ENCODE measurements at places on chromosomes 2 and 18.

- DNase-seq: peak; percentile 42
Observed at GRCh38 chr2:240857039-240858008, 11.3 kb upstream of the AGXT start.

GRCh38 chr2:201406077-201406662 lies 45.1 kb downstream of the TRAK2 start:
- no peak for DNase-seq

DNA sequence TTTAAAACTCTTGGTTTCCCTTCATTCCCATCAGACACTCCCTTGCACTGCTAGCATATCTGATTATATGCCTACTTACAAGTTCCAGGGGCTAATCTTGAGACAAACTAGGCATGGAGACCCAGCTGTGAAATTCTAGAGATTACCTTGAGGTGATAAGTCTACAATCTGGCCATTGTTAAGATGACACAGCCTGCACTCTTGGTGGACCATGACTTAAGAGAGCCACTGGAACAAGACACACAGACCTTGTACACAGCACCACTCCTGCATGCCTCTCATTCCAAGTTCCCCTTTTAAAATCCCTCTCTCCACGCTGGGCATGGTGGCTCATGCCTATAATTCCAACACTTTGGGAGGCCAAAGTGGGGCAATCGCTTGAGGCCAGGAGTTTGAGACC lies 387.2 kb upstream of the DCC start:
- DNase-seq: no peak

DNA sequence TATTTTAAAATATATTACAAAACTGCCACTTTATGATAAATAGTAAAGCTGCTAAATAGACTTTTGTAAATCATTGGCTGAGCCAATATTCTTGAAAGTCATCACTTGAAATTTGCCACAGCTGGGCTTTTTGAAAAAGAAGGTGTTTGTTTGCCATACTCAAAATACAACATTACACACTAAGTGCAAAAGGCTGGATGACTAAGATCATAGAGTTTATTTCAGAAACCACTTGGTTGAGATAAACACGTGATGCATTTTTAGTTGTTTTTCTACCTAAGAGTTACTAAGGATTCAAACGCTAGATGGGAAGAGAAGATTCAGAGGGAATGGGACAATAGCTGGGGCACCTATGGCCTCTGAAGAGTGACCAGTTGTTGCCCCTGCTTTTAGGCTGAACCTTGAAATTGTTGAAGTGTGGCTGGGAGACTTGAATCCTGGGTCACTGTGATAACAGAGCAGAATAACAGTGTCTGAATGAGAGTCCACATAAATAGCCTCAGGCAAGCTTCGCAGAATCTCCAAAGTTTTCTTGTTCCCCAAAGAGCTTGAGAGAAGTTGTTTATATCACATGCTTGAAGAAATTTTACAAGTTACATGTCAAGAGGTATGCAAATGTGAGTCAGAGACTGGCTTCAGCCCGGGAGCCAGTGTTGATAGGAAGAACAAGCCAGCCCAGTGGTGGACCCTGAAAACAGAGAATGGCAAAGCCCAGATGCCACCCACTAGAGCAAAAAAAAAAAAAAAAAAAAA lies 409.8 kb downstream of the GPD2 start:
- no peak for DNase-seq

GRCh38 chr2:218043701-218044109 lies 25.3 kb upstream of the RUFY4 start:
- no peak for DNase-seq

DNA sequence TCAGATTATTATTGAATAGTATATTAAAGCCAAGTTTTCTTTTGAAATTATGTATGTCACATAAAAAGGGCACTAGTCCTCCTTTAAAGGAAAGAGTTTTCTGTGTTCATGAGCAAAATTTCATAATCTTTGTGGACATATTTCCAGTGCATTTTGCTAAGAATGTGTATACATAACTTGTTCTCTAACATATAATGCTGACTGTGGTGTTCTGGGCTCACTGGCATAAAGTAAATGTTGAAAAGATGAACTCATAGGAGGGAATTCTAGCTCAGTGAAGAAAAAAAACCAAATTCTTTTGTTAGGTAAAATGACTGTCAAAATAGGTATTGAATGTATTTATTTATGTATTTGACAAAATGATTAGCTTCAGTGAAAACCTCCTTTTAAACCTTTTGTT lies 6.2 kb downstream of the KCNJ13 start:
- no peak for DNase-seq

DNA sequence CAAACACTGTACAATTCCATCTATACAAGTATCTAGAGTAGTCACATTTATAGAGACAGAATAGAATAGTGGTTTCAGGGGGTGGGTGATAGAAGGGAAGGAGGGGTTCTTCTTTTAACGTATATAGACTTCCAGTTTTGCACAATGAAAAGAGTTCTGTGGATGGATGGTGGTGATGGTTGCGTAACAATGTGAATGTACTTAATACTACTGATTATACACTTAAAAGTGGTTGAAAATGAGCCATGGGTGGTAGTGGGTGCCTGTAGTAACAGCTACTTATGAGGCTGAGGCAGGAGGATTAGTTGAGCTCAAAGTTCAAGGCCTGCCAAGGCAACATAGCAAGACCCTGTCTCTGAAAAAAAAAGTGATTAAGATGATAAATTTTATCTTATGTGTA lies 85.8 kb downstream of the SETBP1 start:
- no peak for DNase-seq
